Nephron progenitor cell (in vitro differentiated cells): ENCODE measurements at places on chromosomes 12 and 14.
A peak's percentile ranks its signal among the peaks of the same experiment; 100 is the strongest.

DNA sequence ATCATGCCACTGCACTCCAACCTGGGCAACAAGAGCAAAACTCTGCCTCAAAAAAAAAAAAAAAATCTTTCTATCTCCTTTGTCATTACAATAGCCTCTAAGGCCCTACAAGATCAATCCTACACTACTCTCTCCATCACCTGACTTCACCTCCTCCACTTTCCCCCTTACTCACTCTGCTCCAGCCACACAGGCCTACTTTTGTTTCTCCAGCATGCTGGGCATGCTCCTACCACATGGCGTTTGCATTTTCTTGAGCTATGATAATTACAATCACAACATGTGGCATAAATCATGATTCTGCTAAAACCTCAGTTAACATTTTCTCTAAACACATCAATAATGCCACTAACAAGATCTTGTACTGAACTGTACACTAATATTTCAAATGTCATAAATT lies 7.8 kb downstream of the PPP1R13B start:
- H3K4me1 ChIP-seq = peaks cover 14% of the 10 kb centered on the region
- H3K27me3 ChIP-seq = peaks cover 19% of the 10 kb centered on the region
- DNase-seq = no peak
- H3K27ac ChIP-seq = peak overlapping the region; percentile 34
- peaks cover 4% of the 10 kb centered on the region for H3K36me3 ChIP-seq

DNA sequence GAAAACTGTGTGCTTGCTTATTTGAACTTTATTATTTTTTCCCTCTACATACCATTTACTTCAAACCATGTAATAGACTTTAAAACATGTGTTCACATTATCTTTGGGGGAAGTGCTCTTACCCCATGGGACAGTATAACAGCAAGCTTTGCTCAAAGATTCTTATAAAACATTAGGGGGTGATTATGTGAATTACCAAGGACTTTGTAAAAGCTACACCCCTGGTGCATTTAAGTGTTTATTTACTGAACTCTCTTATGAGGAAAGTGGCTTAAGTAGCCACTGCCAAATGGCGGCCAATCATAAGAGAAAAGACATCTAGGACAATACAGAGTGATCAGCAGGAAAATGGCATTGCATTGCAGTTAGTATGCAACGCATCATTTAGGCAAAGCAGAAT lies 70.3 kb downstream of the CAPZA3 start:
- H3K27me3 ChIP-seq = no peaks in the 10 kb centered on the region
- DNase-seq = no peak
- H3K4me3 ChIP-seq = no peak overlapping the region
- H3K4me1 ChIP-seq = no peaks in the 10 kb centered on the region
- H3K27ac ChIP-seq = no peak overlapping the region
- H3K36me3 ChIP-seq = no peaks in the 10 kb centered on the region

GRCh38 chr14:90177539-90178189 lies 78.7 kb upstream of the PSMC1 start:
- peaks cover 8% of the 10 kb centered on the region for H3K27me3 ChIP-seq
- H3K4me1 ChIP-seq = no peaks in the 10 kb centered on the region
- no peaks in the 10 kb centered on the region for H3K36me3 ChIP-seq
- H3K27ac ChIP-seq = no peak overlapping the region

- peaks cover 33% of the 10 kb centered on the region for H3K36me3 ChIP-seq
- H3K4me1 ChIP-seq = no peaks in the 10 kb centered on the region
- no peak overlapping the region for H3K27ac ChIP-seq
- no peak overlapping the region for H3K4me3 ChIP-seq
- no peaks in the 10 kb centered on the region for H3K27me3 ChIP-seq
Measured at GRCh38 chr14:67900231-67900630, 80.7 kb downstream of the RAD51B start.

DNA sequence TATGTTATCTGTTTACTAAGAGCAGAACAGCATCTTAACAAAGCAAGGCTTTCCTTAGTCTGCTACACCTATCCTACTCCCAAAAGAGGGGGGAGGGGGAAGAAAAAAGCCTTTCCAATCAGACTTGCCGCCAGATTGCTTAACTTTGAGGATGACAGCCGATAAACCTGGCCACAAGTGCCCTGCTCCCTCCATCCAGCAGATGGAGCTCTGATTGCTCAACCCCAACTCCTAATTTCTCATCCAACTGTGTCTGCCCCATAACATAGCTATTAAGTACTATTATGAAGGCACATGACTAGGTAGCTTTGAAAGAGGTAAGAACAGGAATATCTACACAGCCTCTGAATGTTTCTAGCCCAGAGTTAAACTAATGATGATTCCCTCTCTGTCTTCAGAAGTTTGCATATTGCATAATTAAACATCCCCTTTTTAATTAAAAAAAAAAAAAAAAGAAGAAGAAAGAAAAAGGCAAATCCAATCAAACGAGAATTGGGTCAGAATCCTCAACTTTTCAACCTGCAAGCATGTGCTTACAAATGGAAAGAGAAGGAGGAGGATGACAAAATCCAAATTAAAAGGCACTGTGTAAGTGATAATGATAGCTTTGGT lies 247.4 kb downstream of the GALC start:
- H3K27me3 ChIP-seq = peaks cover 6% of the 10 kb centered on the region
- H3K27ac ChIP-seq = no peak overlapping the region
- H3K4me1 ChIP-seq = peaks cover 5% of the 10 kb centered on the region
- H3K4me3 ChIP-seq = no peak overlapping the region

DNA sequence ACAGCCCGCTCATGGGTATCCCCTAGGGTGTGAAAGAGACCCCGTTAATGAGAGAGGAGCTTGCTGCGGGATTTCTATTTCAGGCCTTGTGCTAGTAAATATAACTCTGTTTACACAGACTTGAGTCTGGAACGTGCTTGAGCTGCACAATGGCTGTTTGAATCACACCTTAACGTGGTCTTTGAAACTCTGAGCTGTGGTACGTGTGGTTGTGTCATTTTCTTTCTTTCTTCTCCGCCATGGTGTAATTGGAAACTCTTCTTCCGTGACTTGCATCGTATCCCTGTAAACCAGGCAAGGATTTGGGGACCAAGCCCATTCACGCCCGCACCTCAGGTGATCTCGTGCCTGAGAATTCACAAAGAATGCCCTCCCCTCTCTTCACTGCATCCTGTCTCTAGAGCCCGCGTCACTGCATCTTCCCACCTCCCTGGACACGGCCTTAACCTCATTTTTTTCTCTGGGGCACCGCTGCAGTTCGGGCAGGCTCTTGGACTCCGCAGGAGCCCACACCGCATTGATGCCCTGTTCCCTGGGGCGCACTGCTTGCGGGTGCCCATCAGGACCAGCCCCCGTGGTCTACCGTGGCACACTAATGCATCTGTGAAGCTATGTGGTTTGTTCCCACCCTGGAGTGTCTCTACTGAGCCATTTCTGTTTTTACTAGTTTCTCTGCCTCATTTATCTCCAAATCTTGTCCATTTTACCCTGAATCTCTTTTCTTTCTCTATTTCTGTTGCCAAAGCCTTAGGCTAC lies 78.4 kb upstream of the PARP11 start:
- no peak overlapping the region for H3K4me3 ChIP-seq
- DNase-seq = no peak
- H3K36me3 ChIP-seq = peaks cover 23% of the 10 kb centered on the region
- peak overlapping the region; percentile 78 for H3K27ac ChIP-seq
- no peaks in the 10 kb centered on the region for H3K27me3 ChIP-seq

GRCh38 chr14:99273766-99274345 lies 1.9 kb upstream of the BCL11B start:
- peaks cover 91% of the 10 kb centered on the region for H3K27me3 ChIP-seq
- H3K4me3 ChIP-seq = peak overlapping the region; percentile 75
- no peak for DNase-seq
- H3K27ac ChIP-seq = no peak overlapping the region
- H3K4me1 ChIP-seq = peaks cover 41% of the 10 kb centered on the region

DNA sequence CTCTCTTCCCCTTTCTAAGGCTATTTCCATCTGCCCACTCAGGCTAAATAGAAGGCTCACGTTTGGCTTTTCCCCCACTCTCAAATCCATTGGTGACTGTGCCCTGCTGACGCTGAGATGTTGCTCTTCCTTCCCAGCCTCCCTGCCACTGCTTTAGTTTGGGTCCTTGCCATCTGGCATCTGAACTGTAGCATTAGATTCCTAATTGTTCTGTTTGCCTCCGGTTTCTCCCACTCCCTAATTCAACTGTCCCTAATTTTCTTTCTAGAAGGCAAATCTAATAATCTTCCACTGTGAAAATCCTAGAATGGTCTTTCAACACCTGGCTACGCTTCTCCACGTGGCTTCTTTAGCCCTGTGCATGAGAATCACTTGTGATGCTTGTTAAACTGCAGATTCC lies 37.6 kb upstream of the SMOC1 start:
- peaks cover 3% of the 10 kb centered on the region for H3K4me1 ChIP-seq
- no peak for DNase-seq
- no peak overlapping the region for H3K4me3 ChIP-seq
- no peaks in the 10 kb centered on the region for H3K36me3 ChIP-seq

DNA sequence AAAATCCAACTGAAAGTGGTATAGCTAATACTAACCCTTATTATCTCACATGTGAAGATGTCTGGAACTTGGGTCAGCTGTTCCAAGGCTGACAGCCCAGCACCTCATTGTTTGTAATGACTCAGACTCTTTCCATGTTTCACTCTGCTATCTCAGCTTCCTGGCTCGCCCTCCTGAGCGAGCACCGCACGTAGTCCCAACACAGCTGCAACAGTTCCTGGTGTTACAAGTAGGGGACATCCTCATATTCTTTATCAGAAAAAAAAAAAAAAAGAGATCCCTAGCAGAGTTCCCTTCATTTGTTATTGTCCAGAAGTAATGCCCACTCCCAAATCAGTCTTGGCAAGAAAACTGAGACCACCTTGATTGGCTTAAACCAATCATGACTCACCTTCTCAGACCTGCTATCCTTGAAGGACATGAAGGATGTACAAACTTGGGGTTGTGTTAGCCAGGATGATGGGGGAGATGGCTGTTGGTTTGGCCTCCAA lies 92.5 kb downstream of the ADCK1 start:
- H3K4me1 ChIP-seq = no peaks in the 10 kb centered on the region
- no peak overlapping the region for H3K4me3 ChIP-seq
- DNase-seq = no peak

DNA sequence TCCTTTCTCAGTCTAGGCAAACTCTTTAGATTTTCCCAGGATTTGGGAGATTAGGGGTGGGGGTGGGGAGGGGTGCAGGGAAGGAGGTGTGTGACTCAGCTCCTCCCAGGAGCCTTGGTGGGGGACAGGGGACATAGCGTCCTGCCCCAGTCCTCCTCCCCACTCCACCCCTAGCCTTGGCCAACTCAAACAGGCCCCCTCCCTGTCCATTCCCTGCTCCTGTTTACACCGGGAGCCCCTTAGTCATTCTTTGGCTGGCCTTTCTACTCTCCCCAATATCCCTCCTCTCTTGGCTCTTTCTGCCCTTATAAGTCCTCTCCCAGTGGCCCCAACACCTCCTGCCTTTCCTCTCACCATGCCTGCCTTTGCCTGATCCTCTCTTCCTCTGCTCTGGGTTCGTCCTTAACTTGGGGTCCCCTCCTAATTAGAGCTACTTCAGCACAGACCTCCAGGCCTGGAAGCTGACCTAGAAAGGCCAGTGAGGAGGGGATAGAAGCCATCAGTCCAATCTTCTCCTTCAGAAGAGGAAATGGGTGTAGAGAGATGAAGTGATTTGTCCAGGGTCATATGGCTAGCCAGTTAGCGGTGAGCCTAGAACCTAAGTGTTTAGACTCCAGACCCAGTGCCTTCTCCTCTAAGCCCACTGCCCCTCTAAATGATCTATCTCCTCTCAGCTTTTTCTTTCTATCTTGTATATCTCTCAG lies 2.3 kb upstream of the ITGA5 start:
- peak overlapping the region; percentile 85 for H3K27ac ChIP-seq
- H3K27me3 ChIP-seq = peaks cover 9% of the 10 kb centered on the region
- H3K36me3 ChIP-seq = no peaks in the 10 kb centered on the region
- no peak for DNase-seq

GRCh38 chr12:4379405-4379804 lies at the start of gene FGF23:
FGF23 (minus strand) TSS chr12:4379712; CDS start chr12:4379582, 130 bp downstream.
- peak within 1 kb of the TSS; percentile 21 for H3K4me3 ChIP-seq
- H3K27ac ChIP-seq = peak within 1 kb of the TSS; percentile 23
- peaks cover 17% of the 10 kb centered on the region for H3K4me1 ChIP-seq
- H3K27me3 ChIP-seq = peaks cover 10% of the 10 kb centered on the region
- peak; percentile 71 for DNase-seq

DNA sequence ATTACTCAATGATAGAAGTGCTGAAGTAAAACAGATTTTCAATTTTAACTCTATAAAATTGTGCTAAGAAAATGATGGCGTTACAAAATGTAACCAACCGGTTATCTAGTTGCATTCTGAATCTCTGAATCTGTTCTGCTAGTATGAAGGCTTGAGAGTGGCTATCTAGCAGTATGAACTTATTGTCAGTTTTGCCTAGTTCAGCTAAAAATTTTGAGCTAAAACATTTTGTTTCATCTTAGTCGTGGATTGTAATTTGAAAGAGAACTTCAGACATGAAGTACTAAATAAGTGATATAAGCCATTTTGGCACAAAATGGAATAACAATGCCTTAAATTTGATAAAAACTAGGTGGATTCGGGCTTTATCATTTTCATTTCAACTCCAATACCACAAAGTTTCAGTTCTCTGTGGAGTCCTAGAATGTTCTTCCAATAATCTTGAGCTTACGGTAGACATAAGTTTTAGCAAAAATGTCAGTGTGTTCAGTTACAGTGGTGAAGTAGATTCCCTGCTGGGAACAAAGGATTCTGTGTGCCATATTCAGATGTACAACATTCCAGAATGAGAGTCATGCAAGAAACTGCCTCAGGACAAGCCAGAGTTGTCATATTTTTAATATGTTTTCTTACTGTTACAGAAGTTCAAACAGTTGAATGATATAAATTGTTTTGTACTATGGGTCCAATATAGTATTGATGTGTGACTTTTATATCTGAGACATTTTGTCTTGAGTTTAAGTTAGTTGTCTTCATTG lies 28.1 kb downstream of the ATP6V1D start:
- no peak for DNase-seq
- peaks cover 61% of the 10 kb centered on the region for H3K36me3 ChIP-seq
- H3K4me3 ChIP-seq = no peak overlapping the region
- no peaks in the 10 kb centered on the region for H3K4me1 ChIP-seq
- no peak overlapping the region for H3K27ac ChIP-seq

DNA sequence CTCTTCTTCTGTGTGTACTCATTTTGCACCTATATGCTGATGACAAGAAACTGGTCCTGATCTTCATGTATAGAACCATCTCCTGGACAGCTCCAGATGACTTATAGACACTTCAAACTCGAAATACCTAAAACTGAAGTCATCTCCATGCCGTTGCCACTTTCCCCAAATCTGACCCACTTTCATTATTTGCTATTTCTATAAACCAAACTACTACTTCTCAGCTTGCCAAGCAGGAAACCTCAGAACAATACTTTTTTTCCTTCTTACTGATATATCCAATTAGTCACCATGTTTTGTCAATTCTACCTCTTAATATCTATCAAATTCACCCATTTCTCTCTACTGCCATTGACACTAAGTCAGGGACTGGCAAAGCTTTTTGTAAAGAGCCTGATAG lies 14.8 kb downstream of the SGPP1 start:
- H3K27me3 ChIP-seq = no peaks in the 10 kb centered on the region
- H3K27ac ChIP-seq = no peak overlapping the region
- peaks cover 44% of the 10 kb centered on the region for H3K36me3 ChIP-seq
- no peak for DNase-seq
